Caki2 (cell line): ENCODE measurements at places on chromosomes 13 and 19. TPM values are rescaled to one million over a fixed set of nuclear protein-coding genes. Genes with fewer than 3 reads are reported as not detected.

GRCh38 chr13:24650161-24650560 lies 30.0 kb upstream of the ATP12A start:
- no peak for DNase-seq

- no peak for DNase-seq
Measured at GRCh38 chr19:58107778-58108545, 9.9 kb upstream of the ZSCAN18 start.

SHD gene
- not detected in 2 replicates for total RNA-seq

PRR20B gene
- total RNA-seq = not detected in 2 replicates

ZNF90 gene
- total RNA-seq = 0.88 TPM in 1 of 2 replicates, not detected in the other
